ENCODE measurements at places on chromosomes 7 and 10. TPM values are rescaled to one million over a fixed set of nuclear protein-coding genes. Genes with fewer than 3 reads are reported as not detected.

- DNase-seq = no peak
These were observed 44.3 kb downstream of the POLR3A start for GRCh38 chr10:77984986-77985385.

- DNase-seq = peak; percentile 91
These were observed at the start of gene SERPINE1 for GRCh38 chr7:101126651-101127459. Gene SERPINE1, plus strand, starts transcription at chr7:101127104. Its CDS starts 1,290 bp downstream, at chr7:101128394.

DNA sequence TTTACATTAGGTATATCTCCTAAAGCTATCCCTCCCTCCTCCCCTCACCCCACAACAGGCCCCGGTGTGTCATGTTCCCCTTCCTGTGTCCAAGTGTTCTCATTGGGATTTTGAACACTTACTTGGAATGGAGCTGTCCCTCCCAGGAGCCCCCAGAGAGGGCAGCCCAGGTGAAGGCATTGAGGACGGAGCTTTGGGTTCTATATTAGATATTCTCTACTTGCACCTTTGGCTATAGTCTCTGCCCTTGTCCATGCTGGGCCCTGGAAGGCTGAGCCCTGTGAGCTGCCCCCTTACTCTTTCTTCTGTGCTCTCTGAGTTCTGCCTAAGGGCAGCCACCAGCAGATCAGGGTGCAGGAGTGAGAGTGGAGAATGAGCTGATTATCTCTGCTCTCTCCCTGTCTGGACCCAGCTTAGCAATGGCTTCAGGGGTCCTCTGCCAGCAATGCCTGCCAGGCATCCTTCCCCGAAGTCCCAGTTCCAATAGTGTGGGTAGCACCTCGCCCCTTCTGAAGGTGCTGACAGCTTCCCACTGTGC lies 11.2 kb downstream of the ADRA2A start:
- no peak for DNase-seq

DNA sequence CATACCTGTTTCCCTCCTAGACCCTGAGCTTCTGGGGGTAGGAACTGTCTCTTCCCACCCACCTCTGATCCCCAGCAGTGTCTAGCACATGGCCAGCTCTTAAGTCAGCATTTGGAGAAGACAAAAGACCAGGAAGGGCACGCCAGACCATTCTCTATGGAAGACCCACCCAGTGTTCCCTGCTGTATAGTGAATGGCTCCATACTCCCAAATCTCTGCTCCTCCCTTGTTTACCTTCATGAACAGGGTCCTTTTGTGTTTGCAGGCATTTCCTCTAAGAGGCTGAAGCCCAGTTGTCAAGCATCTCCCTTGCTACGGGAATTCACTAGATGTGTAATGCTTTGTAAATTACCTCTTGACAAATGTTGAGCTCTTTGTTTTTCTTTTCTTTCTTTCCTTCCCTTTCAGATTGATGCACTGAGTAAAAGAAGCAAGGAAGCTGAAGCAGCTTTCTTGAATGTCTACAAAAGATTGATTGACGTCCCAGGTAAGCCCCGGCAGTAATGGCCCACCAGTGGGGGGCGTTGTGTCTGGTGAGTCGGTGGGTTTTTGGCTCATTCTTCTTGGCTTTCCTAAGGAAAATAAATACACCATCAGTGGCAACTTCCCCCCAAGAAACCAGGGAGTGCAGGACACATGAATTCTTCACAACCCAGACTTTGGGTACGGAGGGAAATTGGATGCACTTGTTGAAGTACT lies 216.6 kb upstream of the SH2B2 start:
- DNase-seq = no peak

DNA sequence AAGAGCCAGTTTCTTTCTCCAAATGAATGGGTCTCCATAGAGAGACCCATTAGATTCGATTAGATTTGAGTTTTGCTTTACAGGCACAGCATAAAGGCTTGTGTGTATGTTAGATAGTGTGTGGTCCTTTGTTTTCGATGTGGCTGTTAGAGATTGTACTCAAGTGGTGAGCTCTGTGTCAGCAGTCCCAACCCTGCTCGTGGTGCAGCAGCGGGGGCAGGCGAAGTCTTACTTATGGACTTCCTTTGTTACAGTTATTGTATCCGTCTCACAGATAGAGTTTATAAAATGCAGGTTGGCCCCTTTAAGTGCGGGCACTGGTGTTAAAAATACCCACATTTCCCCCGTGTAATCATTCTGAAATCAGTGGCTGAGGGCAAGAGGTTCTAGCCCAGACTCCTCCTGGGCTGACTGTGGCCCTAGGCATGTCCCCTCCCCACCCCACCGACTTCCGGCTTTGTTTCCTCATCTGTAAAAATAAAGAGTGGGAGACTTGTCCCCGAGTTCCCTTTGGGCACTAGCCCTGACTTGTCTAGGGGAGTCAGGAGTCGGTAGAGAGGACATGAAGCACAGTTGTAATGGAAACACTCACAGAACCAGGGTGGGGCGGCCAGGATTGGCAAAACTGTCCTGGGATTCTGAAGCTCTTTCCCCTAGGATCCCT lies 28.6 kb downstream of the MTURN start:
- no peak for DNase-seq

- no peak for DNase-seq
These were observed 1.3 kb downstream of the NFE2L3 start for GRCh38 chr7:26153241-26153822.

DNA sequence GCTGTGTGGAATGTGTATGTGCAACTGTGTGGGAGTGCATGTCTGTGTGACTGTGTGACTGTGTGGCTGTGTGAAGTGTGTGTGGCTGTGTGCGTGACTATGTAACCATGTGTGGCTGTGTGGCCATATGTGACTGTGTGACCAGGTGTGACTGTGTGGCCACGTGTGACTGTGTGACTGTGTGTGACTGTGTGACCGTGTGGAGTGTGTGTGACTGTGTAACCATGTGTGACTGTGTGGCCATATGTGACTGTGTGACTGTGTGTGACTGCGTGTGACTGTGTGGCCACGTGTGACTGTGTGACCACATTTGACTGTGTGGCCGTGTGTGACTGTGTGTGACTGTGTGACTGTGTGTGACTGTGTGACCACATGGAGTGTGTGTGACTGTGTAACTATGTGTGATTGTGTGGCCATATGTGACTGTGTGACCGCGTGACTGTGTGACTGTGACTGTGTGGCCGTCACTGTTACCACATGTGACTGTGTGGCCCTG lies 502.9 kb downstream of the DNAJB6 start:
- DNase-seq = peak; percentile 22

DNA sequence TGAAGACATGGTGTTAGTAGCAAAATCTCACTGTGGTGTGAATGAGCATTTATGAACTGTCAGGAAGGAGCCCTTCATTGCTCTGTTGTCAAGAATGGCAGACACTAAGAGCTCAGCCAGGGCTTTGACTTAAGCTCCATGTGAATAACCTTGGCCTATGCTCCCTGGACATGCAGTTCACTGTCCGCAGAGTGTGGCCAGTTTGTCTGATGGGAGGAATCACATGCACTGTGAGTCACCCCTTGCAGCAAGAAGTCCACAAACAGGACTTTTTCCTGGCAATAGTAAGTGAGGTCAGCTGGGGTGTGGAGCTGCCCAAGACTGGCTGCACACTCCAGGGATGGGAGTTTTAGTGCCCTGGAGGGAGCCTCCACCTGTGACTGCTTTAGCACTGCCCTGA lies 49.5 kb downstream of the ZNF37A start:
- no peak for DNase-seq

DNA sequence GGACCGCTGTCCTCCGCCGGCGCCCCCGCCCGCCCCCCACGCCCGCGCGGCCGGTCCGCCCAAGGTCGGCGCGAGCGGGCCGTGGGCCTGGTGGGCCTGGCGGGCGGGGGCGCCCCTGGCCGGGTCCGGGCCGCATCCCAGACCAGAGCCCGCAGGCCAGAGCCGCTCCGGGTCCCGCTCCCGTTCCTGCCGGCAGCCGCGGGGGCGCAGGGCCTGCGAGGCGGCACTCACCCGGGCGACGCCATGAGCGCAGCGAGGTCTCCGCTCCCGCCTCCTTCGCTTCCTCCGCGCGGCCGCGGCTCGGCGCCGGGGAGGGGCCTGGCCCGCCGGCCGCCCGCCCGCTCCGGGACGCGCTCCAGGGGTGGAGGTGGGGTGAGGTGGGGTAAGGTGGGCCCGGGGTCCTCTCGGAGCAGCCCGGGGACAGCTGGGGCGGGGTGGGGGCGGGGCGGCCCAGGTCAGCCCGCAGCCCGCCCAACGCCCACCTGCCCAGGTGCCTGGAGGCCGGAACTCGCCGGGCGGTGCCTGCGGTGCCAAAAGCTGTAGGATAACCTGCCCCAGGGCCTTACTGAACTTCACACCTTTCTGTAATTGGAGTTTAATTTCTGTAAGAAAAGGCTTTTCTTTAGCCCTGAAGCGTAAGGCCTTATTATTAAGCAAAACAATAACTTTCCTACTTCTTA lies at the start of gene URGCP:
Gene URGCP (minus strand): TSS at position 266 of the 680 bp plus-strand sequence. CDS start 21 bp downstream, at position 245.
- DNase-seq = peak; percentile 77

- DNase-seq = no peak
These were observed 173.1 kb downstream of the MYOF start for GRCh38 chr10:93309062-93309461.

- peak; percentile 46 for DNase-seq
These were observed 24.6 kb upstream of the FOXL3 start for GRCh38 chr7:265192-265997.

DNA sequence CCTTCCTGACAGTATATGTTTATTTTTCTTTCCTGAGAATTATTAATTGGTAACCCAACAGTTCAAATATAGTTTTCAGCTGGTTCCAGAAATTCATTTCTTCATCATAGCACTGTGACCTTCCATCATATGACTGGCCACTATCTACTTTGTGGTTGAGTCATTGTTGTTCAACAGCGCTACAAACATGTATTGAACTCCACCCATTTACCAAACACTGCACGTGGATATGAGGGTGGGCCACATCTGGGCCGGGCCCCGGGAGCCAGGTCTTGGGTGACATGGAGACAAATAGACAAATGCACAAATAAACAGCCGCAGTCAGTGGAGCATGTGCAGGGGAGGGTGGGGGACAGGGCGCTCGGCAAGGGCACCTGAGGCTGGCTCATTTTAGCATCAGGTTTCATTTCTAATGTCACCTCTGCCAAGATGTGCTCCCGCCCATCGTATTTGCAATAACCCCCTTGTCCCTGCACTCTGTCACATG lies 24.0 kb upstream of the EEPD1 start:
- DNase-seq = peak; percentile 45

GRCh38 chr10:82462910-82463551 lies 588.0 kb downstream of the NRG3 start:
- no peak for DNase-seq

- DNase-seq = no peak
These were observed 501.7 kb upstream of the SORCS1 start for GRCh38 chr10:107666214-107666613.

DNA sequence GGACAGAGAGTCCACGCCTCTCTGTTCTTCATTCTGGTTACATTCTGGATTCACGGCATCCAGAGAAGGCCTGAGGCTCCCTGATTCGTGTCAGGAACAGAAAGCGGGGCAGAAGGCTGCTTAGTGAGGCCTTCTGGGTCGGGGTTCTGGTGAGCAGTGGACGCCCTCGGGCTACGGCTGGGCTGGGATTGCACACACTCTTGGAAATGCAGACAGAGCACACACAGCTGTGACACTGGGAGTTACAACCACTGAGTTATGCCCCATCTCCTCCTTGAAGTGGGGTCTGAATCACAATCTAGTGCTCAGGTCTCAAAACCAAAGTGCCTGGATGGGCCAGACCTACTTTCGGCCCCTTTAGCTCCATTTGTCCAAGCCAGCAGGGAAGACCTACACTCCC lies 156.9 kb upstream of the GDF10 start:
- no peak for DNase-seq

DNA sequence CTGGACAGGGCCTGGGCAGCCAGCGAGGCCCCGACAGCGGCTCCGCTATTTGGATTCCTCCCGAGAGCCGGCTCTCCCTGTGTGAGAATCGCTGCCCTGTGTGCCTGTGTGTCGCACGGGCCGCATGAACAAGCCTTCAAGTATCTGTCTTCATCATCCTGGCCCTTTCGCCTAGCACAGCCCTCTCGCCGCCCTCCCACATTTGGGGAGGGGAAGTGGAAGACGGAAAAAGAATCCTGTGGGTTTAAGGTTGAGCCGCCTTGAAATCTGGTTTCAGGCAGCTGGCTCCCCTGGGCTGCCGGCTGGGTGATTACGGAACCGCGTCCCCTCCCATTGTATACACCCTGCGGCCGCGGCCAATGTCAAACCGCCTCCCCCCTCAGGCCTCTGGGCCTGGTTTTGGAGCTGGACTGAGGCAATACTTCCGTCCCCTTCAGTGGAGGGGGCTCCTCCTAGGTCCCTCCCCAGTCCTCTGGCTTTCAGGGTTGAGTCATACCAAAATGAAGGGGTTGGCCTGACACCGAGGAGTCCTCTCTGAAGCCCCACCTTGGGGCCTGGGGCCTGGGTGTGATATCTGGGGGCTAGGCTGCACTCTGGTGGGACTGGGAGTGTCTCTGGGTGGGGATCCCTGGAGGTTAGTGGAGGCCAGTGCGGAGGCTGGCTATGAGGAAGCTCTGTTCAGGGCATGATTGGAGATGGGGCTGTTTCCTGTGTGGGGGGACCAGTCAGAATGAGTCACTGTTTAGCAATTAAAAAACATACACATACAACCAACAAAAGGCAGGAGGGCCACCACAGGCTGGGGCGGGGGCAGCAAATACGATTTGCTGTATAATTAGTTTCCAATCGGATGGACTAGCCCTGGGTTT lies 1.7 kb downstream of the TRIM8 start:
- peak; percentile 96 for DNase-seq

DNA sequence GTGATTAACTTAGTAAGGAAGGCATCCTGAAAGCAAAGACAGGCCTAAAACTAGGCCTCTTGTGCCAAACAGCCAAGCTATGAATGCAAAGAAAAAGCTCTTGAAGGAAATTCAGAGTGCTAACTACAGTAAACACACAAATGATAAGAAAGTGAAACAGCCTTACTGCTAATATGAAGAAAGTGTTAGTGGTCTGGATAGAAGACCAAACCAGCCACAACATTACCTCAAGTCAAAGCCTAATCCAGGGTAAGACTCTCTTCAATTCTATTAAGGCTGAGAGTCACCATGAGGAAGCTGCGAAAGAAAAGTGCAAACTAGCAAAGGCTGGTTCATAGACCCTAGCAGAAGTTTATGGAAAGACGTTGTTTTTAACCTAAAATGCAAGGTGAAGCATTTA lies 66.0 kb downstream of the IPMK start:
- DNase-seq = no peak

Gene C10orf53
- not detected for polyA plus RNA-seq

Gene LRRC18
- not detected for polyA plus RNA-seq

Gene CPA2
- 0.23 TPM for polyA plus RNA-seq

Gene CYP3A7
- not detected for polyA plus RNA-seq

Gene ST8SIA6
- polyA plus RNA-seq = 0.13 TPM

Gene SPDYE8
- not detected for polyA plus RNA-seq
